Prostate gland (tissue), 2 donors: ENCODE measurements at places on chromosomes 7 and 10.
A peak's percentile ranks its signal among the peaks of the same experiment; 100 is the strongest.

GRCh38 chr10:88661018-88661417, 3.2 kb upstream of the LIPF start:
- no peak for DNase-seq

DNA sequence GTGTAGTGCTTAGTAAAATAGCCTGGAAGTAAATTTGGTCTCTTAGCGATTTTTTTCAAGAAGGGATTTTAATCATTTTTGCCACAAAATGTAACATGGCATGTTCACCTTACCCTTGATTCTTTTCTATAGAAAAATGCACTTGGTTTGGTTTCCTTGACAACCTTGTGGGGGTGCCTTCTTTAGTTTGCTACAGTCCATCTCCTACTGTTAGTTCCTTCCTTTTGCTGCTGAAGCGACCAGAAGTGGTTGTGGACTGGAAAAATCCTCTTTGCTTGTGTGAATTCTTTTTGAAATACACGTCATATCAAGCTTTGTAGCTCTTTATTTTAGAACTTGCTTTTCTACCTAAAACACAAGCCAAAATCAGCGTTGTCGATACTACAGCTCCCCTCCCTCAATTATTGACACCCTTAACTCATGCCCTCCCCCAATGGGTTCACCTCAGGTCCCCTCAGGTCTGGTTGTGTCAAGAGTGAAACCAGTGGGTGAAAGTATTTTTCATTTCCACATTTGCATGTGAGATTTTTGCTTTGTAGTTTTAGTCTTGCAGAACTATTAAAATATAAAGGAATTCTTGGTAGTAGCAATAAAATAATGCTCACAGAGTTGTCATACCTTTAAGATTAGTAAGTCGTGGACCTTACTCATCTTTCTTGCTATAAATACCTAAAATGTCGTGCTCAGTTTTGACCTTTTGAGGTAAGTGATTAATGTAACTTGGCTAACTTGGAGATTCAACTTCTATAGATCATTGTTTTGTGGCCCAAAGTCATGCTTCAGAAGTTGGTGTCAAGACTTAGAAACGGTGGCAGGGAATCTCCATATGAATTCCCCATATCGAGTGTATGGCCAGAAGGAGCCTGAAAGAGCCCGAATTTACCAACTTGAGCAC, 1.5 kb downstream of the ACTR3B start:
- DNase-seq: no peak

- no peak for DNase-seq
Observed at GRCh38 chr7:19099924-19100323, 17.5 kb downstream of the TWIST1 start.

DNA sequence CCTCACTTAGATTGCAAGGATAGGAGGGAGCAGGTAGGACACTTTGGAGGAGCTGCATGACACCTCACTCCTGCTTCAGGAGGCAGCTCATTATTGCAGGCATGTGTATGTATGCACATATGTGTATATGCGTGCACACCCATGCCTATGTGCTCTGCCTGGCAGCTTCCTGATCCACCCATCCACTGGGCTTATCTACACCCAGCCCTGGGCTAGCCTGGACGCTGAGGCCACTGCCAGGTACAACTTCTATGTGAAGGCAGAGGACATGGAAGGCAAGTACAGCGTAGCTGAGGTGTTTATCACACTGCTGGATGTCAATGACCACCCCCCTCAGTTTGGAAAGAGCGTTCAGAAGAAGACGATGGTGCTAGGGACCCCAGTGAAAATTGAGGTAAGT, 13.3 kb downstream of the LRIT2 start:
- no peak for DNase-seq

DNA sequence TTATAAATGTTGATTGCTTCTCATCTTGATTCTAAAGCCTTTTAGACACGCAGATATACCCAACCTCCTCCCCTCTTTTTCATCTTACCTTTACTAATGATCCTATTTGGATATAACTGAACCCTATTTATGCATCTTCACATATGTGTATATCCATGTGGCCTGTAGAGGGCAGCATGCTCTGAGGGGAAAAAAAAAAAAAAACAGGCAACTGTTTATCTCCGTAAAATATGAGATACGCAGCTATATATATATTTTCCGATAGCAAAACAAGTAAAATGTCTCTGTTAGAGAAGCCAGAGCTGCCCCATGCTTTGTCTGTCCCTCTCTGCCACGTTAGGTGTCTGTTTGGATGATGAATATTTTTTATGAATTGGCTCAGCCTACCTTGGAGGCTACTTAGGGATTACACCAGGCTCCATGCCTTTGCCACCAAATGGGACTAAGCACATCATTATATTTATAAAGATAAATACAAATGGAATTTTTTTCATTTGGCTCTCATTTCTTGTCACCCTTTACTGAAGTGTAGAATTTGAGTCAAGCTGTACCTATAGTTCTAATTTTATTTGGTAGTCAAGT, 174.8 kb upstream of the FZD1 start:
- DNase-seq: no peak

DNA sequence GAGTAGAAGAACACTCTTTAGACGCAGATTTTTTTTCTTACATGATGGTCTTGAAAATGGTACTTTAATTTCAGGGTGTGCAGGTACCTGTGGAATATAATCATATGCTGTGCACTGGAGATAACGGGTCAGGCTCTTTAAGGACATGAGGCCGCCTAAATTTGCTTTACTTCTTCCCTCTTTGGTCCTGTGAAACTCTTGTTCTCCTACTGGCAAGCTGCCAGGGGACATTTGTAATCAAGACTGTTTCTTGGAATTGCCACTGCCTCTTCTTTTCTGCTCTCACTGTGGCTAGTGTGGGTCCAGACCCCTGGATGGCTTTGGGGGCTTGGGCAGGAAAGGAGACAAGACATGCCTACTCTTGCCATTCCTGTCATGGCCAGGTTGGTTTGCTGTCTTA, 146.0 kb downstream of the SND1 start:
- peak; percentile 6 for DNase-seq

DNA sequence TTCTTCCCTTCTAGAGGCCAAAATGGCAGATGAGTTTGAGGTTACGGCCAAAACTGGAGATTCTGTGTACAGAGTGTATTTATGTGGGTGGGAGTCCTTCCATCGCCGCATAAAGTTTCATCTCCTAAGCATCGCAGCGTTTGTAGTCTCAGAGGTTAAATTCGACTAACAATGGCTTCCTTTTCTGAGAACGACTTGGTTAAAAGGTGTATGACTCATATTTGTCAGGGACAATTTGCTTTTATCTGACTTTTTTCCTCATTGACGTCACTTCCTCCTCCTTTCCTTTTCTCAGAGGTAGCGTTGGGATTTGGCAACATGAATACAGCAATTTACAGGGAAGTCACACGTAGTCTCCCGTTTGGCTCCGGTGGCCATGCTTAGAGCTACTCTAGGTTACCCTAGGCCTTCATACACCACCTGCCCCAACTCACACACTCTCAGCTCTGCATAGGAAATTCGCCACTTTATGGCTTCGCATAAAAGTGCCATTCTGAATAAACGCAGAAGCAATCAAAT, 37.6 kb upstream of the TCF7L2 start:
- DNase-seq: no peak

GRCh38 chr10:133614830-133615580, 11.6 kb downstream of the FRG2B start:
- no peak for DNase-seq

DNA sequence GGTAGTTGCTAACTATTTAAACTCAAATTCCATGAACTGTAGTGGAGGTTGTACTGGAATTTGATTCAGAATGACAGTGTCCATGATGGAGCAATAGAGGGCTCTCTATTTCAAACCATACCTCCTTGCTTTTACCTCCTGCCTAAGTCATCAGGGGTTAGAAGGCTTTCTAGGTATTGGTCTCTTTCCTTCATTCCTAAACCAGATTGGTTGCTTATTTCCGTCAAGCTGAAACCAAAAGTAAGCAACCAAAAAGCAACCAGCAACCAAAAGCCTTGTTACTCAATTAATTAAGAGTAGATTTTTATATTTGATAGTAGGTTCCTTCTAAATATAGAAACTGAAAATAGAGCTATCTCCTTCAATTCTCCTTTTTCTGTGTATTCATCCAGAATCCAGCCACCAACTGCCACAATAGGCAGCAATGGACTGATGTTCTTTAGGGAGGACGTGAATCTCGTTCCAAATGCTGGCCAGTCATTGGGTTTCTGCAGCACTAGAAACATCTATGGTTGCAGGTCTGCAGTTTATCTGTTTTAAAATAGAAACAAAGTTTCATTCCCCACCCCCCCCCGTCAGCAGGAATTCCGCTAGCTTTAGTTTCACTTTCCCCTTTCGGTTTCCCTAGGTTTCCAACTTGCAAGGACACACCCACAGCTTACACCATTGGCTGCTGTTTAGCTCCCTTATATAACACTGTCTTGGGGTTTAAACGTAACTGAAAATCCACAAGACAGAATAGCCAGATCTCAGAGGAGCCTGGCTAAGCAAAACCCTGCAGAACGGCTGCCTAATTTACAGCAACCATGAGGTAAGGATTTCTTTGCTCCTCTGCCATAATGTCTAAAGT, at the start of gene IFIT1:
Gene IFIT1, plus strand, starts transcription at position 717 of the 850 bp plus-strand sequence. Its CDS starts 90 bp downstream, at position 807.
- DNase-seq: peak; percentile 73

DNA sequence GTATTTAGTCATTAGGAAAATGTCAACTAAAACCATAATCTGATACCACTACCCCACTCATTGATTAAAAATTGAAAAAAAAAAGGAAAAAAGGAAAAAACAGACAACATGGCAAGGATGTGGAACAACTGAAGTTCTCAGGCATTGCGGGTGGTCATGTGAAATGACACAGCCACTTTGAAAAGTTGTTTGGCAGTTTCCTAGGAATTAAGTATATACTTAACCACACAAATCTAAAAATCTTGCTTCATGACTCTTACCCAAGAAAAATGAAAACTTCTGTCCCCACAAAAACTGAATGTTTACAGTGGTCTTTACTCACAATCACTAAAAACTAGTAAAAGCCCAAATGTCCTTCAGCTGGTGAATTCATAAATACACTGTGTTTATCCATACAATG, 254.5 kb downstream of the AHR start:
- DNase-seq: no peak

- no peak for DNase-seq
Observed at GRCh38 chr7:95190515-95190914, 133.8 kb downstream of the PON1 start.
